ENCODE measurements at places on chromosomes 4 and X. TPM values are rescaled to one million over a fixed set of nuclear protein-coding genes. Genes with fewer than 3 reads are reported as not detected.

DNA sequence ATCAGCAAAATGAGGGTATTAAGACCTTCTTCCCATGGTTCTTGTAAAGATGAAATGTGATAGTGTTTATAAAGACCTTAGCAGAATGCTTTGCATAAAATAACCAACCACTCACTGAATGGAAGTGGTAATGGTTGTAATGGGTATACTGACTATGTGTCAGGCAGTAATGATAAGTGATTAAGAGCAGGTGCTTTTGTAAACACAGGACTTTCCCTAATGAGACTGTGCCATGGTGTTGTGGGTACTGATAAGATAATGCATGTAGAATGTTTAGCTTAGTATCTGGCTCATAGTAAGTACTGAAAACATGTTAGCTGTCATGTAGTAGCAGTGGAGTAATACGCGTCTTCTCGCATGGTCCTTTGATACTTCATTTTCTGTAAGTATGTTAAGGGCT lies 6.9 kb downstream of the LSM6 start:
- DNase-seq = no peak

DNA sequence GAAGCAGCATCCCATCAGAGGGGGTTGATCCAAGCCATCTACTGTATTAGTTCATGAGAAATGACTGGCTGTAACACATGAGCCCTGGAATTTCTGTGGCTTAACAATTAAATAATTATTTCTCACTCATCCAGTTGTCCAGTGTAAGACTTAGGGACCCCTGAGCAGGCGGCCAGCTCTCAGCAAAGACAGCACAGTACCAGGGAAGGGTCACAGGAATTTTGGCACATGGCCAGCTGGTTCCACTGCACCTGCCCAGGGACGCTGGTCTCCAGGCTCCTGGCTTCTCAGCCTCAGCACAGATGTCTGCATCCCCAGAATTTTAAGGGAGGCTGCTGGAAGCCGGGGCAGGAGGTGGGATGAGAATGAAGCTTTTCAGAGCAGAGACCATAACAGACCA lies 93.7 kb upstream of the DHRSX start:
- DNase-seq = no peak

GRCh38 chr4:95638920-95639501 lies 90.2 kb upstream of the UNC5C start:
- DNase-seq = peak; percentile 69

DNA sequence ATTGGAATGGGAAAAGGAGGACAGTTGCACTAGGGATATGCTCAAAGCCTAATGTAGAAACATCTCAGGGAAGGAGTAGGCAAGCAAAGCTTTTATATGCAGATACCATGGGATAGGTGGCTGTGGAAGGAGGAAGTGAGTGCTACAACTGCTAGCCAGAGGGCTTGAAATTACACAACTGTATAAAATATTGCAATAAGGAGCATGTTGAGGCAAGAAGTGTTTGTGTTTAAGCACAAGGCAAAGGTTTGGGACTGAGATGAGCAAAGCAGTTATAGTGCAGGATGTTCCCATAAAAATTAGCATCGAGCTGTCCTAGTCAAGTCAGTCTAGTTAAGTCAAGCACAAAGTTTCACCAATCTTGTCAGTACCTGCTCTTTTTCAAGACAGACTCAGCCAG lies 35.6 kb upstream of the DCAF8L1 start:
- peak; percentile 62 for DNase-seq

DNA sequence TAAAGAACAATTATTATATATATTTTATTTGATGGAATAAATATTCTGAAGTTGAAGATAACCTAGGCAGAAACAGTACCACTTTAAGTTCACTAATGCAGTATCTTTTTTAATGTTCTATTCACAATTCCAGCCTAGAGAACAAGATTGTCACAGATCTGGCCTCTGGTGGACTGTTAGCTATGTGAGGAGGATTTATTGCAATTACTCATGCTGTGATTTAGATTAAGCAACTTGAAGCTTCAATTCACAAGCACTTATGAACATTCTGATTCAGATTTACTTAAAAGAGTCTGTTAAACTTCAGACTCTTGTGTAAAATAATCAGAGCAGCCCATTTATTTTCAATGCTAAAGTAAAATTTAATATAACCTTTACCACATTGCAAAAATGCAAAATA lies 1489.8 kb downstream of the STIM2 start:
- peak; percentile 24 for DNase-seq

DNA sequence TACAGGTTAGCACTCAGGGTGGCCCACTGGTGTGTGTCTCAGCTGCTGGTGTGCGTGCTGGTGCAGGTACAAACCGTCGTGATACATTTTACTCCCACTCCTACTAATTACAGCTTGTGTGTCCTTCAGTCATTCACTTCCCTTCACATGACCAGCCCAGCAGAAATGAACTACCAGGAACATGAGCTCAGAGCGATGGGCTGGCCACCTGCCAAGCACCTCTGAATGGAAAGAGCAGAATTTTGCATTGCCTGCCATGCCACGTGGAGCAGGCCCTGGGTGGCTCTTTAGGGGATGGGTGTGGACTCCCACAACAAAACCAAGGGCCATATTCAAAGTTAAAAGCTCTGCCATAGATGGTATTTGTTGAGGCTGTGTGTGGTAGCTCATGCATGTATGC lies 58.9 kb upstream of the PGM2 start:
- peak; percentile 64 for DNase-seq

GRCh38 chr4:20271950-20272349 lies 20.2 kb downstream of the SLIT2 start:
- no peak for DNase-seq

DNA sequence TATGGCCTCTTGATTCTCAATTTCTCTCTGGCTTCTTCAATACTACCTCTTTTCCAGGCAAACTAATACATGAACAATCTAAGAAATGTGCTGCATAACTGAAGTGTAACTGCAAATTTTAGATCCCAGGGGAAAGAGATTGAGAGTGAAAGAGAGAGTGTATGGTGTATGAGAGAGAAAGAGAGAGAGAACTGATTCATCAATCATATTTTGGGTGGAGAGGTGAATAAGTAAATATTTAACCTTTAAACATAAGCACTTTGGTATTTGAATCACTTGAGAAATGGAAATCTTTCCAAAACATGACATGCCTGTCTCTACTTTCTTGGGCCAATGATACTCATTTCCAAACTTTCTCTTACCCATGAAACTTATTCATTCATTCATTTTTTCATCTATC lies 147.2 kb upstream of the DIPK2B start:
- no peak for DNase-seq

DNA sequence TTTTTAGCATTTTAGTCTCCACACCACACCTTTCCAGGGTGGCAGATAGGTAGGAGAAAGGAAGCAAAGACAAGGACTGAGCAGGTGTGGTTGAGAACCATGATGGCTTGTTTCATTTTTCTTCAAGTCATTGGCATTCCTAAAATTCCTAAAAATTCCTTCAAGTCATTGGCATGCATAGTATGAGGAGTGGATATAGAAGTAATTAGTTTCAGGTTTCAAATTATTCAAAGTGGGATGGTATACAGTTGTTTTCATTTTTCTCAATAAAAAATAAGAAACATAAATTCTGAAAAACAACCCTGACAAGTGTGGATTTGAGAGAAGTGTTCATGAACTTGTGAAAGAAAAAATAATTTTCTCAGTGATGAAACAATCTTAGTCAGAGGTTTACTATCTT lies 22.3 kb upstream of the HERC3 start:
- no peak for DNase-seq

- DNase-seq = no peak
Observed at GRCh38 chr4:126738926-126739325, 893.8 kb upstream of the INTU start.

PIR gene
- 10.3 TPM for total RNA-seq

RBMXL3 gene
- total RNA-seq = not detected

SPIN4 gene
- 6.9 TPM for total RNA-seq

EGFL6 gene
- total RNA-seq = not detected

C4orf36 gene
- total RNA-seq = 3.5 TPM

TXK gene
- not detected for total RNA-seq

RBM46 gene
- total RNA-seq = 0.21 TPM

BMP3 gene
- total RNA-seq = not detected

GLOD5 gene
- not detected for total RNA-seq

Data from MCF 10A (cell line).